ENCODE measurements at places on chromosomes 7 and 10.

GRCh38 chr10:17835688-17836087 is 26.5 kb downstream of the MRC1 start:
- DNase-seq: no peak

GRCh38 chr10:90937645-90938258 is 16.9 kb upstream of the ANKRD1 start:
- DNase-seq: no peak

GRCh38 chr10:85124603-85125051 is 796.2 kb downstream of the CCSER2 start:
- no peak for DNase-seq

- peak; percentile 73 for DNase-seq
These were observed 125.7 kb downstream of the ADCY1 start for GRCh38 chr7:45699726-45700390.

DNA sequence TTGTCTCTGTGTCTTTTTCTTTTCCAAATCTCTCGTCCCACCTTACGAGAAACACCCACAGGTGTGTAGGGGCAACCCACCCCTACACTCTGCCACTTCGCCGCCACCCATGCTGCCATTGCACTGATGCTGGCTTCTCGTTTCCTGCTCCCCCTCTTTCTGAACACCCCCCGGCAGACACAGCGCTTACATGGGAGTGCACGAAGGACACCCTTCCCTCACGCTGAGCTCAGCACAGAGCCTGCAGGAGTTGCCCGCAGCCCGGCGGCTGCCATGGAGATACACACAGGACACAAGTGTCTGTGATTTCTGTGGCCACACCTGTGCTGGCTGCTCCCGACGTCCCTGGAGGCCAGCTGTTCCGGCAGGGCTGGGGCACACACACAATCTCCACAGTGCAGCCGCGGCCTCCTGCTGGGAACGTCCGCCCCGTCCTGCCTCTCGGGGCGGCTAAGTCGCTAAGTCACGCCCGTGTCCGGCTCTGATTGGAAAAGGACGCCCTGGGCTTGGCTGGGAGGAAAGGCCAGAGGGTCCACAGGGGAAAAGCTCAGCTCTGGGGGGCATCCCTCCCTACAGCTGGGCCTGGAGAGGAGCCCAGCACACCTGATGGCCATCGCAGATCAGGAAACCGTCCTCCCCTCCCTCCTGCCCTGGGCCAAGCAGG is 349.8 kb downstream of the PTPRN2 start:
- DNase-seq: peak; percentile 80

DNA sequence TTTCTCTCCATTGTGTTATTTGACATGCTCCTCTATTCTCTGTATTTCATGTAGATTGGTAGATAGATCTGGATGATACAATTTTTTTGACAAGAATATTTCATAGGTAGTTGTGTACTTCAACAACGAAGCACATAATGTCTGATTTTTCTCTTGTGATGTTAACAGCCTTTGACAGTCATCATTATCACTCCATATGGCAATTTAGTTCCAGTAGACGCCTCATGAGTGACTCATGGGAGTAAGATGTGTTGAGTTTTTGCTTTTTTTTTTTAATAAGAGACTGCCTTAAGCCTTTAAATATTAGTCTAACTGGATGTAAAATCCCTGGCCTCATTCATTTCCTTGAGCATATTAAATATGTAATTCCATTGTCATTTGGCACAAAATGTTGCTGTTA is 123.5 kb upstream of the ZNF32 start:
- DNase-seq: no peak

- DNase-seq: no peak
These were observed 382.7 kb downstream of the EXOC4 start for GRCh38 chr7:133635541-133635940.

GRCh38 chr7:151775547-151776443 is 101.1 kb downstream of the PRKAG2 start:
- no peak for DNase-seq

Data from mesenteric fat pad (tissue), 1 donor.